ENCODE measurements at places on chromosomes 7 and 10.

- no peak for DNase-seq
Observed at GRCh38 chr10:47300429-47300931, 483 bp downstream of the GDF10 start.

- DNase-seq = no peak
Observed at GRCh38 chr10:13775786-13776775, 189.3 kb downstream of the PRPF18 start.

DNA sequence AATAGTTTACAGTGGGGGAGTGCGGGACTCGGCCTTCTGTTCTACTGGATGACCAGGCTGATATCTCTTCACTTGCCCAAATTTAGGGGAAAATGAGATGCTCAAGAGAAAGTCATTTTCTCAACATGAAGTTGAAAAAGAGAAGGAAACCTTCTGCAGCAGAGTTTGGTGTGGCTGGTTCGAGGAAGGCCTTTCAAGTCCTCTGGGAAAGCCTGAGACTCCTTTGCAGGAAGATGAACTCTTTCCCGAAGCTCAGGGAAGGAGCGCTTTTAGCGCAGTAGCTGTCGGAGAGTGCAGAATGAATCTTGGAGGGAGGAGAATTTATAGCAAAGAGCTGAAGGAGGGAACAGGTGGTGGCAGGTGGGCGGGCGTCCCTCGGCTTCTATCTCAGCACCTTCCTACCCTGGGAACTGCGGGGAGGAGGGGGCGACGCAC, at the start of gene ATOH7:
TSS of gene ATOH7 (minus strand) at position 297 of the 435 bp plus-strand sequence. CDS start 436 bp downstream, outside the sequence.
- no peak for DNase-seq

DNA sequence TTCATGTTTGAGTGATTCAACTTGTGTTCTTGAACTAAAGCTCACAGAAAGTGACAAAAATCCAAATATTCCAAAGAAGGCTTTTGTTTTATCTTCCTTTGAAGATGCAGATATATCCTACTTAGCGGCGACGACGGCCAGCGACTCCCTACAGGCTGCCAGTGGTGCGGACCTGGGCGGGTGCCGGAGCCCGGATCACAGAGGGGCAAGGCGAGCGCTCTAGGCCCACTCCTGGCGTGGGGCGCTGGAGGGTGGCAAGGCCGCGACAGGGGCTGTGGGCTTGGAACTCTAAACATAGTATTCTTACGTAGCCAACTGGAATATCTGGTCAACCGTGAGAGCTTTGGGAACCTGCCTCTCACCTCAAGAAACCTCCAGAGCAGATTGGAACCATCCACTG, 914 bp upstream of the GIMAP7 start:
- DNase-seq = no peak

DNA sequence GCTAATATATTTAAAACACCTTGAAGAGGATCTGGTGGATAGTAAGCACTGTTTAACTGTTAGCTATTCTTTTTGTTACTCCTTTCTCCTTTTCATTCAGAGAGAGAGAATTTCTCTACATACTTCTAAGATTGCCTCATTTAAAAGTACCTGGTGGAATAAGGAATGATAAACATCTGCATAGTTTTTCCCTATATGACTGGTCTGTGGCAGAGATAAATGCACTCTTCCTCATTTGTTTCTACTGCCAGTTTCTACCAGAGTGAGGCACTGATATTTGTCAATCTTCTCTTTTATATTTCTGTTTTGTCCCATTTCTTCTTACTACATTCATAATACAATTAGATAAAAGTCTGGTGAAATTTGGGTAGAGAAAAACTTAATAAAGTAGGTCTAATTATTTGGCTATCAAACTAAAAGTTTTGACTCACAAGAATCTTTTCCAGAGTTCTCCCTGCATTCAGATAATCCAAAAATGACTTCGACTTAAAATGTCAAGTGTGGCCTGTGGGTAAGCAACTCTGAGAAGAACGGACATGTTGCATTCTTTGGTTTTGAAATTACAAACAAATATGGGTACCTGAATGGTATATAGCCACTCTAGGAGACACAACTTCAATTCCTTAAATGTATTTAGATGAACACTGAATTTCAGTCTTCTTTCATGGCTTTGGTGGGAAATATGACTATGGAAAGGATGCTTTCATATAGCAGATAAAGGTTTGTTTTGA, 38.8 kb downstream of the RNLS start:
- DNase-seq = no peak

DNA sequence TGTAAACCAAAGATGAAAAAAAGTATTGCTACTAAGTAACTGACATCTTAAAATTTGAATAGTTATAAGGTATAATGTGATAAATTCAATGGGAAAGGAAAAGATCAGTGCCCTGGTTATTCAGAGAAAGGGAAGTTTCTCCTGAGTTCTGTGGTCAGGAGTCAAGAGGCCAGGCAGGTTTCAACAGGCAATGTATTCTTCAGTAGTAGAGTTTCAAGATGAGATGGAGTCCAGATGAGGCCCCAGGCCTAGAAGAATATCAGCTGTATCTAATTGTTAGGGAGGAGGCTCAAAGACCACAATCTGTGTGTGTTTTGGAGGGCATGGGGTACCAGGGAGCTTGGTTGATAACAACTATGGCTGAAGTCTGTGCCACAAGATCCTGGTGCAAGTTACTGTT, 101.4 kb upstream of the DLX6 start:
- no peak for DNase-seq

DNA sequence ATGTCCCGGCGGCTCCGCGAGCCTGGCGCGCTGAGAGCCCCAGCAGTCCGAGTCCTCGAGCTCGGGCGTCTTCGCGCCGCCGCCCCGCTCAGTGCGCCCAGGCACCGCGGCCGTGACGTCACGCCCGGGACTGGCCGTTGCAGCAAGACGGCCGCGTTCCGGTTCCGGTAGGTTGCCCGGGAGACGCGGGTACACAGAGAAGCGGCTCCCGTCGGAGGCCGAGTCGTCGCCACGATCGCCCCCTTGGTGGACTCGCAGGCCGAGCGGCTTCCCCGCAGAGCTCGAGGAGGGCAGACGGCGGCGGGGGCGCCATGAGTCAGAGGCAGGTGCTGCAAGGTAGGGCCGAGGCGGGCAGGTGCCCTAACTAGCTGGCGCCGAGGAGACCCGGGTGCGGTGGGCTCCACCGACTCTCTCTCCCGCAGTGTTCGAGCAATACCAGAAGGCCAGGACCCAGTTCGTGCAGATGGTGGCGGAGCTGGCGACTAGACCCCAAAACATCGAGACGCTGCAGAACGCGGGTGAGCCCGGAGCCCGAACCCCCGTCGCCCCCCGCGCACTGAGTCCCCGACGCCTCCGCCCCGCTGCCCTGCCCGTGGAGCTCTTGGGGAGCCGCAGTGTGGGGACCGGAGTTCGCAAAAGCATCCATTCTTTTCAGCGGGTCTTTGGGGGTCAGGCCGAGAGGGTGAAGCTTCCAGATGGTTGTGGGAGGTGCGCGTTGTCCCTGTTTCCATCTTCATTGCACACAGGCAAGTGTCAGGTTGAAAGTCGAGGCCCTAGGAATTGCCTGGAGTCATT, at the start of gene SPAG6:
TSS of gene SPAG6 (plus strand) at position 196 of the 795 bp plus-strand sequence. CDS start at position 312, 116 bp downstream.
- DNase-seq = no peak

GRCh38 chr7:51299391-51300133, 17.0 kb downstream of the COBL start:
- DNase-seq = no peak

DNA sequence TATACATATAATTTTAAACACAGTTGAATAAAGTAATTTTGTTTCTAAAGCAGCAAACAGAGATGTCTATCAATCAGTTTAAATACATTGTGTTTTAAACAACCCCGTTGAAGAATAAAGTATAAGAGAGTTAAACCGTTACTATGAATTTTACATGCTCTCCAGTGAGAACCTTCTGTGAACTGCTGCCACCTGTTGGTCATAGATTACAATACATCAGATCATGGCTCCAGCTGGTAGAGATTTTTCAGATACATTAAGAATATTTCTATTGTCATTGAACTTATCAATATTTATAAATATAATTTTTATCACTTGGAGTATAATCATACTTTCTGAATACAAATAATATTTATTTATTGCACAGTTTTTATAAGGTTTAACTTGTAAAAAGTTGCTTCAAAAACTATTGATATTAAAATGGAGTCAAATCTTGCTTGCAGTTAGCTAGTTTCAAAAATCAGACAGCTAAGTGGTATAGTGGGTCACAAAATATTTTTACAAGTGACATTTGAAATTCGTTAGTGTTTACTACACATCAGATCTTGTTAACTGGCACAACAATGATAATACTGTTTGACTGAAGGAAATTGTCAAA, 561.2 kb upstream of the PHF14 start:
- DNase-seq = no peak

DNA sequence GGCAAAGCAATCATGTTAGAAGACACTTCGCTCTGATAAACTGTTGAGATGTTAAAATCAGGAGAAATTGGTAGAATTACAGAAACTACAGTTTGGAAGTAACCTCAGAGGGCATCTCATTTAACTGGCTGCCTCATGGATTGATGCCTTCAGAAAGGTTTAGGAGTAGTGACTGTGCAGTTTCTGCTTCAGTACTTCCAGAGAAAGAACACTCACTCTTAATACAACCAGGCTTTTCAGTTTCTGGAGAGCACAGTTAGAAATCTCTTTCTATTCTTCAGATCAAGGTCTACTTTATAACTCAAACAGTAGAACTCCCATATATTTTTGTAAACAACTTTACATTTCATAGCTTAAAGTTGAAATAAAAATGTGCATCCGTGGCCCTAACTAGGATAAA, 1358.9 kb upstream of the LRRTM3 start:
- DNase-seq = no peak

GRCh38 chr7:70489813-70490212, 642.1 kb upstream of the GALNT17 start:
- no peak for DNase-seq

DNA sequence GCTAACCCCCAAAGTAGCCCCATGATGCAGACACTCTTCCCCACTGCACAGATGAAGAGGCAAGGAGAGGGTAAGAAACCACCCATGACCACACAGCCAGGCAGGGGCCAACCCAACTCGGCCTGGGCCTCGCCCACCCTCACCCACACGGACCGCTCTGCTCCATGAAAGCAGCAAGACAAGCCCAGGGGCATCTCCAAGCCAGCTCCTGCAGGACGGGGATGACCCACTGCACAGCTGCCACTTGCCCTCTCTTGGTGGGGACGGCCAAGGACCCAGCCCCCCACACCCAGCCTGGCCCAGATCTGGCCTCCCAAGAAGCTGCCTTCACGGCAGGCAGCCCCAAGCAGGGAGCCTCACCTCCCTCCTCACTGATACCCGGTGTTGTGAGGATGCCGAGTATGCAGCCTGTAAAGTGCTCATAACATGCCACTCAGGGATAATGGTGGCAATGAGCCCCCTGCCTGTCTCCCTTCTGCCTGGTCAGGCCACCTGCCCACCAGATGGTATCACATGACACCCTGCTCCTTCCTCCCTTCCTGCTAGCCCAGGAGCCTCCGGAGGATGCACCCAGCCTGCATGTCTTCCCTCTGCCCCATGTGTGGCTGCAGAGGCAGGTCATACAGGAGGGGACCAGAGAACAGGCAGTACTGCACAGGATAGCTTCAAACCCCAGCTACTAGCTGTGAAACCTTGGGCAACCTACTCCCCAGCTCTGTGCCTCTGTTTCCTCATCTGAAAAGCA, 23.3 kb downstream of the OGDHL start:
- DNase-seq = no peak

DNA sequence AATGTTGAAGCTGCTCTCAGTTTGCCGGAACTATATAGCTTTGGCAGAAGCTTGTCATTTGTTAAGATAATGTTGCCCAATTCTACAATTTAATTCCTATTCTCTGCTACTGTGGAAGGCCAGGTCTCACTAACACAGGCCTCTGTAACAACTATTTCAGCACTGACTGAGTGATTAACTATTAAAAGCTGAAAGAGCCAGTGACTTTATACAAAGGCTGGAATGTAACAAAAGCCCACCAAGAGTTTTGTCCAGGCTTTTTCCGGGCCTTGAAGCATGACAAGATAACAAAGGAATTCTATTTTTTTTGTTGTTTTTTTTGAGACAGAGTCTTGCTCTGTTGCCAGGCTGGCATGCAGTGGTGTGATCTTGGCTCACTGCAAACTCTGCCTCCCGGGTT, 795.6 kb downstream of the PHTF2 start:
- no peak for DNase-seq

DNA sequence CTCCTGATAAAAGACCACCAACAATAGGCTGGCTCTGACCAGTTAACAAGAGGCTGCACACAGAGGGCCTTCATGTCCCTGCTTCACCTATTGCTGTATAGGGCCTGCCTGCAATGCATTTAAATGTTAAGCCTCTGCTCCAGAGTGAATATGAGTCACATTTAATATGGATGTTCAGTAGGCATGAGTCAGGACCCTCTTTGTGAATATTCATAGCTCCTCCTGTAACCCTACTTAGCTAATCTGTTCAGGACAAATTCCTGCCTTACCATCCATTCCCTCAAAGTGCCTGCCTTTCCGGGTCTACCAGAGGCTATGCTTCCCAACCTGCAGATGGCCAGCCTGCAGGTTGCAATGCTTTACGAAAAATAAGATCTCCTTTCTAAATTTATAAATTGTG, 32.5 kb downstream of the ARHGAP22 start:
- no peak for DNase-seq

GRCh38 chr10:47042199-47042473, 130.9 kb downstream of the PTPN20 start:
- DNase-seq = no peak

- no peak for DNase-seq
Observed at GRCh38 chr7:50415844-50416364, 34.2 kb downstream of the FIGNL1 start.

- DNase-seq = no peak
Observed at GRCh38 chr10:30170814-30171213, 111.4 kb upstream of the JCAD start.

DNA sequence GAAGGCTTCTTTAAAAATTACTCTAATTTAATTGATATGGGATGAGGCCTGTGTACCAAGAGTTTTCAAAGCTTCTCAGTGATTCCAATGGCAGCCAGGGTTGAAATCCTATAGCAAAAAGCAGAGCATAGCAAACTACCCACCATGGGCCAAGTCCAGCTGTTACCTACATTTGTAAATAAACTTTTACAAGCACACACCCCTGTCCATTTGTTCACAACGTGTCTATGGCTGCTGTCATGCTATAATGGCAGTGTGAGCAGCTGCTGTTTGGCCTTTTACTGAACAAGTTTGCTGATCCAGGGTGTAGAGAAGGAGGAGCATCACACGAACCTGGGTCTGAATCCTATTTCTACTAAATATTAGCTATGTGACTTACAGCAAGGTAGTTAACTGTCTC, 50.0 kb downstream of the NPY start:
- DNase-seq = no peak

DNA sequence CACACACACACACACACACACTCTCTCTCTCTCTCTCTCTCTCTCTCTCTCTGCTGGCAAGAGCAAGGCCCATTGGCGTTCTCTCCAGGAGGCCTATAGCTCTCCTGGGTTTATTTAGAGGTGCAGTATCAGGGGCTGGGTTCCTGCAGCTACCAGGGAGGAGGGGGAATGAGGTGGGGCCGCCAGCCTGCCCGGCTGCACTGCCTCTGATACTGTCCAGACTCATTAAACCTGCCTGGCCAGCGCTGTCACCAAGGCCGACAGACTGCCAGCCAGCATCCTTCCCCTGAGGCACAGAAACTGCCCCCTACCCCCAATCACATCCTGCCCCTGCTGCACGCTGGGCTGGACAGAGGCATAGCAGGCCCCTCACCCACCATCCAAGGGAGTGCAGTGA, 4.3 kb downstream of the PRRT4 start:
- no peak for DNase-seq

GRCh38 chr7:132392713-132393112, 183.6 kb downstream of the PLXNA4 start:
- no peak for DNase-seq

- no peak for DNase-seq
Observed at GRCh38 chr10:44460416-44460815, 75.5 kb upstream of the CXCL12 start.

- DNase-seq = no peak
Observed at GRCh38 chr7:101278461-101279292, 33.8 kb upstream of the FIS1 start.
